Tongue (tissue), 3 donors: ENCODE measurements at places on chromosomes 12 and 14. TPM values are rescaled to one million over a fixed set of nuclear protein-coding genes. Genes with fewer than 3 reads are reported as not detected.

Gene KRT3
- total RNA-seq, result not detected

Gene MAP3K9
- 6.7 TPM for total RNA-seq

Gene GARIN6
- not detected for total RNA-seq

Gene IL22
- not detected for total RNA-seq

Gene CBLN3
- 1.3 TPM for total RNA-seq

Gene ART4
- 0.10 TPM for total RNA-seq

Gene ZC2HC1C
- 0.62 TPM for total RNA-seq

Gene GSC
- 1.5 TPM for total RNA-seq

Gene CCDC196
- not detected for total RNA-seq

Gene SCNN1A
- 35.9 TPM for total RNA-seq

Gene SFSWAP
- 34.5 TPM for total RNA-seq

Gene CCNT1
- total RNA-seq, result 27.3 TPM

Gene LRCOL1
- total RNA-seq, result not detected

Gene KLRG1
- 8.0 TPM for total RNA-seq

Gene NEUROD4
- not detected for total RNA-seq

Gene APOLD1
- total RNA-seq, result 37.6 TPM

Gene IRF2BPL
- 47.7 TPM for total RNA-seq

Gene CATSPERB
- total RNA-seq, result 5.7 TPM

Gene RABGGTA
- 16.5 TPM for total RNA-seq

Gene GLT8D2
- 40.3 TPM for total RNA-seq

Gene WNT5B
- 16.1 TPM for total RNA-seq

Gene ACOT4
- not detected for total RNA-seq

Gene VRTN
- not detected for total RNA-seq

Gene TMCC3
- 20.7 TPM for total RNA-seq

Gene CCDC38
- total RNA-seq, result not detected

Gene HRK
- 0.21 TPM for total RNA-seq

Gene CCDC60
- total RNA-seq, result 0.62 TPM

Gene PRH2
- 335 TPM for total RNA-seq

Gene B3GNT4
- total RNA-seq, result 0.41 TPM

Gene TAS2R42
- not detected for total RNA-seq

Gene KCTD10
- total RNA-seq, result 42.6 TPM
